ENCODE measurements at places on chromosomes 12 and 14.

- DNase-seq, result no peak
Measured at GRCh38 chr12:68880660-68881325, 52.2 kb downstream of the CPM start.

DNA sequence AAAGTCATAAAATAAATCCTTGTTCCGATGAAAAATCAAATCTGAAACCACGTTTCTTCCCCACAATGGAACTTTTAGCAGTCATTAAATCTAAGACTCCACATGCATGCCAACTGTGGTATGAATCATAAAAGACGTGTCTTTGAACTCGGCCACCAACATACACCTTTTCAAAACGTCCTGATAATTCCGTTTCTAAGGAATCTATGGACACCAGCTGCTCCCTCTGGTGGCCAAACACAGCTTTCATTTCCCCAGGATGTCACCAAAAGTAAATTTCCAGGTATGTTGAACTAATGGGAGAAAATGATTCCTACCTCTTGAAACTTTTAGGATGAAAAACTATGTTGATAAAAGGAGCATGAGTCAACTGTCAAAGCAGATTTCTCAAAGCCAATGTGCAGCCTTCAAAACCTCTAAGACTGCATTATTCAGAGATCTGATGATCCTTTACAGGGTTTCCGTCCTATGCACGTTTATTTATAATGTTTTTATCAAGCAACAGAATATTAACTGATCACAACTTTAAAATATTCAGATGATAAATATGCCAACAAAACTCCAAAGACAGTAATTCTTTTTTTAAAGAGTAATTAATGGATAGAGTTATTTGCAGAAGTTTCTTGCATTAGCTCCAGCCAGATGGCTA lies 96.2 kb downstream of the CIT start:
- peak; percentile 41 for DNase-seq

DNA sequence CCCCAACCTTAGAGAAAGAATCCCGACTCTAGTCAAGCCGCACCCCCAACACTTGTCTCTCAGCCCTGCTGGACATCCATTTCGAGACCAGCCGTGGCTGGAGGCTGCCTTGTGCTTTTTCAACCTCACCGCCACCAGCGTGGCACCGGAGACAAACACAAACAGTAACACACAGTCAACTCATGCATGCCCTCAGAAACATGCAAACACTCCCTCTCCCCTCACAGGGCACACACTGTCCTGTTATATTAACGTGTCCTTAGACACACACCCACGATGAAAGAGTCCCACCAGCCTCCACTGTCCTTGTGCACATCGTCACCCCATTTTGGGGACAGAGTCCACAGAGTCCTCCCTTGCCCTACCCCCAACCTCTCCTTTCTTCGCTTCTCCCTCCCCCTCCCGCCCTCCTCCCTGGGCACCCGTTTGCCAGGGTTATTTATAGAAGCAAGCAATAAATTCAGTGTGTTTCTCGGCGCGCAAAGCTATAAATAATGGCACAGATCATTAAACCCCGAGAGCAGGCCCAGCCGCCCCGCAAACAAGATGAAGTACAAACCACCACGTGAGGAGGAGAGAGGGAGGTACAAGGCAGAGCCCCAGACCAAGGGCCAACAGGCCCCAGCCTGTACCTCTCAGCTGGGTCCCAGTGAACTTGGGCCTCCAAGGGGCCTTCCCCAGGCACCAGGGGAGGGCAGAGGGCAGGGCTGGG lies 27.9 kb downstream of the SMUG1 start:
- no peak for DNase-seq

DNA sequence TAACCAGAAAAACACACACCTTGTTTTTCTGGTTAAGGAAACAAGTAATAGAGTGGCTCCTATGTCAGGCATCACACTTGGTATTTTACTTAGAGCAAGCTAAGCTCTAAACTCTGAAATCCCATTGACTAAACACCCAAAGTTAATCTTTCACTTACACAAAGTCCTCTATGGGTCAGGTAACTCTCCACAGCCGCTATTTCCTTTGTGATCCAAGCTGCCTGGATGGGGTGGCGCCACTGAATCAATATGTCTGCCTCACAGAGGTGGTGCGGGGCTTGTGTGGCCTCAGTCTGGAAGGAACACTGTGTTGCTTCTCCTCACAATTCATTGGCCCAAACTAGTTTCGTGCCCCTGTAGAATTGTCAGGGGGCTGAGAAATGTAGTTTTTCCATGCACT lies 160.0 kb upstream of the E2F7 start:
- no peak for DNase-seq

GRCh38 chr14:25868521-25869314 lies 729.1 kb downstream of the NOVA1 start:
- DNase-seq, result no peak

DNA sequence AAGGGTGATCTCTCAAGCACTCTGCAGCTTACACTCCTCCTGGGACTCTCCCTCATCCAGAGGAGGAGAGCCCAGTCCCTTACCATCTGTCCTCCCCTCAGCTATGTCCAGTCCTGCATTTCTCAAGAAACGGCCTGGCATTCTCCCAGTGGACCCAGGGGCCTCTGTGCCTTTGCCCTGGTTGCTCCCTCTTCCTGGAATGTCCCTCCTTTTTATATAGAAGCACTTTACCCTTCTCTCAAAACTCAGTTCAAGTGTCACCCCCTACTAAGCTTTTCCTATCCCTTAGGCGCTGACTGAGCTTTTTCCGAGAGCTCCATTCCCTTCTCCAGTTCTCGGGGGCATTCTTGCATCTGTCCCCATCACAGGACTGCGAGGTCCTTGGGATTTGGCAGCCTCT lies 8.9 kb upstream of the GLRX5 start:
- DNase-seq, result no peak

DNA sequence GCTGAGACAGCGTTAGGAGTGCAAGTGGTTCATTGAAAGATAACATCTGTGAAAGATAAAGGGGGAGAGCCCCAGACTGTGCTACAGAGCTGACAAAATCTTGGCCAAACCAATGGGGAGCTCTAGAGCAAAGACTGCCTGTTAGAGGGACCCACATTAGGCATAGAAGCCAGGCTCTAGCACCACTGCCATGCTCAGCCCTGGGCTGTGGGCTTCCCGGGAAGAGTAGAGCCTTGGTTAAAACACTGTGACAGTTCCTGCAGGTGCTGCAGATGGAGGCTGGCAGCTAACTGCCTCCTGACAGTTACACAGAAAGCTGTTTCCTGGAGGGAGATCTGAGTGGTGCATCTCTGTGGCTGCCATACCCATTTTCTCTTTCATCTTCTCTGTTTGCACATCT lies 23.0 kb downstream of the TSHR start:
- peak; percentile 4 for DNase-seq

DNA sequence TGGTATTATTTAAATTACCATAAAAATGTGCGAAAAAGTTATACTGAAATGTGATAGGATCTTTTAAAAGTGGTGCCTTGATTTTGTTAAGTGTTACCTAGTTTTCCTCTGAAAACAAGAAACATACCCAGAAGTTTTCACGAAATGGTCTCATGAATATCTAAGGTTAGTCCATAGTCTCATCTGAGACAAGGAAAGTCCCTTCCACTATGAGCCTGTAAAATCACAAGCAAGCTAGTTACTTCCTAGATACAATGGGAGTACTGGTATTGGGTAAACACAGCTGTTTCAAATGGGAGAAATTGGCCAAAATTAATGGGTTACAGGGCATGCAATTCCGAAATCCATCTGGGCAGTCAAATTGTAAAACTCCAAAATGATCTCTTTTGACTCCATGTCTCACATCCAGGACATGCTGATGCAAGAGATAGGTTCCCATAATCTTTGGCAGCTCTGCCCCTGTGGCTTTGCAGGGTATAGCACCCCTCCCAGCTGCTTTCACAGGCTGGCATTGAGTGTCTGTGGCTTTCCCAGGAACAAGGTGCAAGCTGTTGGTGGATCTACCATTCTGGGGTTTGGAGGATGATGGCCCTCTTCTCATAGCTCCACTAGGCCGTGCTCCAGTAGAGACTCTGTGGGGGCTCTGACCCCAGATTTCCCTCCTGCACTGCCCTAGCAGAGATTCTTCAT lies 271.4 kb downstream of the NAV3 start:
- DNase-seq, result no peak

DNA sequence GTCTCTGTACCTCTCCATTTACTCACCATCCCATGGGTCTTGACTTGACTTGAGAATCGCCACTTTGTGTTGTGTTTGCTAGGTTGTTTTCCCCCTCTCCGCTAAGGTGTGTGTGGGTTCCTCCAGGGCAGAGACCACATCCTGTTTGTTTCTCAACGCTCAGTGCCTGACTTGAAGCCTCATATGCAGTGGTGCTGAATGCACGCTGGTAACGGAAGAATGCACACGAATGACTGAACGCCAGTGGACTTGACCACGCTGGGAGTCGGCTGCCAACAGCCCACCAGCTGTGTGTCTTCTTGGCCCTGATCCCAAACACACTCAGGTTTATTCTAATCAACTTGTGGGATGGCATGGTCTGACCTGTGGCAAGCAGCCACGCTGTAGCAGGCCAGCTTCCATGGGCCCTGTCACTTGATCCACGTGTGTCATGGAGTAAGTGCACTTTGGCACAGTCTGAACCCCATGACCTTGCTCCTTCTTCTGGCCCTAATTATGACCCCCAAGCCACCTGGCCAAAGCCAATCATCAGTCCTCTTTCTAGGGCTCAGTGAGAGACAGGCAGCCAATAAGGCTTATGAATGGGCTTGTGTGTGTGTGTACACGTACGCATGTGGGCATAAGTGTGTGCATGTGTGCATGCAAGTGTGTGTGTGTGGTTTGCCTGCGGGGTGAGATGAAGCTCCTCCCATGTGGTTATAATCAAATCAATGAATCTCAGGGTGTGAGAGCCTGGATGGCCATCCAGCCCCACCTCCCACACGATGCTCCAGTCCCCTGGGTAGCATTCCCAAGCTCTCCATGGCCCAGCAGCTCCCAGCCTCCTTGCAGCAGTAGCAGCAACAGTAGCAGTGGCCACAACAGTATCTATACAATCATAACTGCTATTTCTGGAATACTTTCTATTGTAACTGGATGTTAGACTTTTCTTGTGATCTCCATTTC lies 6.4 kb upstream of the TC2N start:
- DNase-seq, result peak; percentile 26

DNA sequence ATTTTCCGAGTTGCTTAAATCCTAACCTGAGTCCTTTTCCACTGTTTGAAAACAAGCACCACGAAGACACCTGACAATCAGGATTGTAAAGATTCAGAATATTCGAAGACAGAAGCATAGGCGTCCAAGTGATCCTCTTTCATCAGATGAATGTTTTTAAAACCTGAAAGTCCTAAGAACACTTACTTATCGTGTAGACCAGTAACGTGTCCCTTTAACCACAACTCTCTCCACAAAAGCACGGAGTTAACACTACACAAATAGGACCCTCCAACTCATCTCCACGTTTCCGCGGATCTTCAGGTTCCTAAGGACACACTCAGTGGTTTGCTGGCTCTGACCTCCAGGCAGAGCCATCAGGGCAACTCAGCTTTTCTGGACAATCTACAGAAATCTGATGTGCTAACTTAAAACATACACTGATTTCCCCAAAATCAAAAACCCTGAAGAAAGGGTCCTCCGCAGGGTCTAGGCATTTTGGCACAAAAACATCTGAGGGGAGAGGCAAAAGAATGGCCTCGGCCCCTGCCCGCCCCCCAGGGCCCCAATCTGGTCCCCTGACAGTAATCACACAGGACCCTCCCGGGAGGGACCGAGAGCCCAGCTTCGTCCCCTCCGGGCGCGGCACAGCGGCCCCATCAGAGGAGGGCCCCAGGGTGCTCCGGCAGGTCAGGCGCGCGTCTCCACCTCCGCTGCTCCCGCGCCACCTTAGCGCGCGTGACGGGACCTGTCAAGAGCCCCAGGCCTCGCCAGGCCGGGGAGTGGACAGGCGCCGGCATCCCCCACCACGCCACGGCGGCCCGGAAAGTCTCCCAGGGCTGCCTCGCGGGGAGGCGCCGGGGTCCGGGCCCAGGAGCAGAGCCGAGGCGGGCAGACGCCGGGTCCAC lies 925 bp downstream of the DICER1 start:
- DNase-seq, result peak; percentile 64

DNA sequence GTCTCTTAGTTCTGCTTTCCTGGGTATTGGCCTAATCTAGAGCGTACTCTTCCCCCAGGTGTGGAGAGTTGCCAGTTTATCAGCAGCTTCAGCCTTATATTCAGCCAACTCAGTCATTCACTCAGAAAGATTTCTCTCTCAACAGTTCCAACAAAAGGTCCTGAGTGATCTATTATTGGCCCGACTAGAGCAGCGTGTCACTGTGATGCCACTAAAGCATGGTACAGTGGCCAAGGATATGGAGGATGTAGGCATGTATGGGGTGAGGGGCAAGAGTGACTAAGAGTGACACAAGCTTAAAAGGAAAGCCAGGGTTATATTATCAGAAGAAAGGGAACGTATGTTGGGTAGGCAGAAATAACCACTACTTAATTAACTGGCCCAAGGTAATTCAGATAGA lies 4.8 kb downstream of the NOPCHAP1 start:
- no peak for DNase-seq

GRCh38 chr14:71400871-71401321 lies 493.6 kb downstream of the PCNX1 start:
- DNase-seq, result peak; percentile 26

DNA sequence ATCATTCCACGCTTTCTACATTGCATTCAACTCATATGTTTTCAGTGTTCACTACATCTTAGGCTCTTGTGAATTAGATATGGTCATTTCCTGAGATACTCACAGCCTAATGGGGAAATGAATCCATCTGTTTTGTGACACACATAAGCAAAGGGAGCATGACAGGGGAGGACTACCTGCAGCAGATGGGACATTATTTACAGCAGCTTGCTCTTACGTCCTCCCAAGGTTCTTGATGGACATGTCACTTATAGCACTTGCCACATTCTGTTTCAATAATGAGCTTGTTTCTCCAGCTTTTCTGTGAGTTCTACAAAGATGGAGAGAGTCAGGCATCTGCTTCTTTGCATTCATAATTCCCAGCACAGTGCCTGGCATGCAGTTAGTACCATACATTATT lies 1509.6 kb upstream of the TMEM132C start:
- no peak for DNase-seq

DNA sequence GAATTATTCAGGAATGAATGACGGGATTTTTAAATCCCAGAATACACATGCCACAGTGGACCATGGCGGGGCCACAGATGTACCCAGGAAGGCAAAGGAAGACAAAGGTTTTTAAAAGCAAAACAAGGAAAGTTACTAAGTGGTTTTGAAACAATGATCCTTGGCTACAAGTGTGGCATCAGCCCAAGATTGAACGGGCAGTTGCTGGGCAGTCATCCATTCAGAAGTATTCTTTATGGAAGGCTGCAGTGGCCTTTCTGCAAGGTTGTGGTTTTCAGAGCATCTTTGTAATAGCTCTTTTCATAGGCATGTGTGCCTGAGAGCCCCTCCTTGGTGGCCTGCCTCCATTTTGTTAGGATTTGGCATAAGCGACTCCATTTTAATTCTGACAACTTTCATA lies 13.4 kb upstream of the IFI27 start:
- DNase-seq, result no peak
